Midbrain (tissue), 1 donor: ENCODE measurements at places on chromosomes 2 and 18.

DNA sequence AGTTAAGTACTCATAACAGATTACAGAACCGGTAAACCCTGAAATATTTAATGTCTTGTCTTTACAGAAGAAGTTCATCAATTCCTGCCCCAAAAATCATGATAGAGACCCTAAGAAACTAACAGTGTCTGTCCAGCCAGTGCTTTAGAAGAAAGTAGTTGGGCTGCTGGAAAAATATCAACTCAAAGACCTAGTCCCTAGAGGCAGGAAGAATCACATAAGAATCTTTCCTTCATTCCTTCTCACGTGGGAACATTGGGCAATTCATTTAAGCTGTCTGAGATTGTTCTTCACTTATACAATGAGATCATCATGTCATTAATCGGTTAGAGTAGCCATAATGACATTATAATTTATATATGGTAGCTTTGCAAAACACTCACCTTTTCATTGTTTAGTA lies 156.4 kb downstream of the CCBE1 start:
- no peak for DNase-seq

- DNase-seq = no peak
These were observed 219.4 kb upstream of the SIX3 start for GRCh38 chr2:44722026-44722625.

- no peak for DNase-seq
These were observed 356.7 kb downstream of the TGIF1 start for GRCh38 chr18:3806656-3807055.

GRCh38 chr2:39379643-39380524 lies 57.2 kb downstream of the MAP4K3 start:
- DNase-seq = peak; percentile 83

DNA sequence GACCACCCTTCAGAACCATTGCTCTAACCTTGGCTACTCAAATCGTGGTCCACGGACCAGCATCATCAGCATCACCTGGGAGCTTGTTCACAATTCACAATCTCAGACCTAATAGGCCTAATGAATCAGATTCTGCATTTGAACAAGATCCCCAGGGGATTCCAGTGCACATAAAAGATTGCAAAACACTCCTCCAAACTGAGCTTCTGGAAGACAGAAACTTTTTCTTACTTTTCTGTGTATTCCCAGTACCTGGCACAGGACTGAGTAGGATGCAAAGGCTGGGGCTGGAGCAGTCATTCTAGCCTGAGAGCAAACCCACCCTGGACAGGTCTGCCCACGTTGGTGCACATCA lies 115.1 kb upstream of the COPS8 start:
- no peak for DNase-seq

DNA sequence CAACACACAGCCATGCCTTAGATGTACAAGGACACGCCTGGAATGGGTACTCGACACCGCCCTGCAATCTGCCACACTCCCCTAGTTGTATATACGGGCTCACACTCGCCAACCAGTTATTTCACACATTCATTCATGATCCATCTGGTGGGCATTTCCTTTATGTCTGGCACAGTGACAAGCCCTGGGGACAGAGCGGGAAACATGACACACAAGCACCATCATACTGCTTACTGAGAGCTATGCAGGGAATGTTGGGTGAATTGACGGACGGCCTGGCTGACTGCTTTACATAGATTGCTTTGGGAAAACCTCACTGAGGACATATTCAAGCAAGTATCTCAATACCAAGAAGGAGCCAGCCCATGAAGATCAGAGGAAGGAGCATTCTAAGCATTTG lies 448.0 kb upstream of the SPRED2 start:
- no peak for DNase-seq

DNA sequence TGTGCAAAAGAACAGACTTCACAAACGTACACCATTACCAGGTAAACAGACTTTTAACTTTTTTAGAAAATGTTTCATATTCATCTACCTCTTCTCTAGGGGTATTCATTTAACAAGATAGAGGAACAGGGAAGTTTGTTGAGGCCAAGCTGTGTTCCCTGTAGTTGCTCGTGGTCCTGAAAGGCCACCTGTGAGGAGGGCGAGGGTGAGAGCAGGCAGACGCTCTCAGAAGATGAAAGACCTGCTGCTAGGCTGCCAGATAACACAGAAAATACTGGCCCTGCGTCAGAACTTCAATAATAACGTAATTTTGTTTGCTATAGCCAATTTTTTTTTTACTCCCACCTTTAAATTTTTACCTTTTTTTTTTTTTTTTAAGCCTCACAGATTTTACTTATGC lies 42.0 kb downstream of the SOCS6 start:
- DNase-seq = no peak

- peak; percentile 66 for DNase-seq
These were observed 8.9 kb upstream of the SESTD1 start for GRCh38 chr2:179273461-179273962.

DNA sequence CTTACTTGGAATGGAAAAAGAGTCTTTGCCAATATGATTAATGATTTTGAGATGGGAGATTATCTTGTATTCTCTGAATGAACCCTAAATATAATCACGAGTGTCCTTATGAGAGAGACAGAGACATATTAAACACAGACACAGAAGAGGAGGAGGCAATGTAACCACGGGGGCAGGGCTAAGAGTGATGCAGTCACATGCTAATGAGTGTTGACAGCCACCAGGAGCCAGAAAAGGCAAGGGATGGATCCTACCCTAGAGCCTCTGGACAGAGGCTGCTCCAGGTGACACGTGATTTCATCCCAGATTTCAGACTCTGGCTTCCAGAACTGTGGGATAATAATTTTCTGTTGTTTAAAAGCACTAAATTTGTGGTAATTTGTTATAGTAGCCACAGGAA lies 679.6 kb downstream of the MBD2 start:
- no peak for DNase-seq

GRCh38 chr2:61085883-61086282 lies 20.2 kb downstream of the SANBR start:
- DNase-seq = no peak

DNA sequence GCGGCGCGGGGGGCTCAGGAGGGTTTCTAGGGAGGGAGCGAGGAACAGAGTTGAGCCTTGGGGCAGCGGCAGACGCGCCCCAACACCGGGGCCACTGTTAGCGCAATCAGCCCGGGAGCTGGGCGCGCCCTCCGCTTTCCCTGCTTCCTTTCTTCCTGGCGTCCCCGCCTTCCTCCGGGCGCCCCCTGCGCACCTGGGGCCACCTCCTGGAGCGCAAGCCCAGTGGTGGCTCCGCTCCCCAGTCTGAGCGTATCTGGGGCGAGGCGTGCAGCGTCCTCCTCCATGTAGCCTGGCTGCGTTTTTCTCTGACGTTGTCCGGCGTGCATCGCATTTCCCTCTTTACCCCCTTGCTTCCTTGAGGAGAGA lies 5.2 kb downstream of the PROC start:
- no peak for DNase-seq

GRCh38 chr2:147714582-147714981 lies 130.2 kb upstream of the ACVR2A start:
- no peak for DNase-seq

GRCh38 chr2:217489145-217489960 lies 513.4 kb downstream of the TNS1 start:
- no peak for DNase-seq

- no peak for DNase-seq
These were observed 49.0 kb downstream of the SNED1 start for GRCh38 chr2:241047253-241048010.

- DNase-seq = no peak
These were observed 23.6 kb downstream of the IL1F10 start for GRCh38 chr2:113091231-113091896.

GRCh38 chr2:148932536-148932935 lies 57.5 kb downstream of the KIF5C start:
- no peak for DNase-seq

GRCh38 chr2:43542285-43542933 lies 53.4 kb downstream of the THADA start:
- DNase-seq = peak; percentile 12

- DNase-seq = no peak
These were observed 9.2 kb downstream of the SERPINE2 start for GRCh38 chr2:224029876-224030275.

DNA sequence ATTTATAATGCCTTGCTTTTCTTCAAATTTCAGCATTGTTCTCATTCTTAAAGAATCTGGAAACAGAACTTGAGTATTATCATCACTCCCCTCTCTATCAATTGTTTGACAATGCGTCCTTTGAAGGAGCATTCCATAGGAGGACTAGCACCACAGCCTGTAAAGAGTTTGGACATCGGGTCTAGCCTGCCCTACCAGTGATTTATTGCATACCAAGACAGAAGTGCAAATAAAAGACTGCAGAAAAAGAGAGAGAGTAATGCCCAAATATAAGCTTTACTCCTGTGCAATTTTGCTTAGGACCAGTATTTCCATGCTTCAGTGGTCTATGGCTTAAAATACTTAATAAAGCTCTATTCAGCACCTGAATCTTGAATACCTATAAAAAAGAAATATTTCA lies 55.4 kb upstream of the MAP2 start:
- DNase-seq = no peak

- no peak for DNase-seq
These were observed 988 bp upstream of the KCNE4 start for GRCh38 chr2:223050900-223051504.

- DNase-seq = no peak
These were observed 277.0 kb upstream of the HNRNPA3 start for GRCh38 chr2:176935543-176936102.

GRCh38 chr2:41182961-41183360 lies 731.1 kb upstream of the SLC8A1 start:
- DNase-seq = no peak

DNA sequence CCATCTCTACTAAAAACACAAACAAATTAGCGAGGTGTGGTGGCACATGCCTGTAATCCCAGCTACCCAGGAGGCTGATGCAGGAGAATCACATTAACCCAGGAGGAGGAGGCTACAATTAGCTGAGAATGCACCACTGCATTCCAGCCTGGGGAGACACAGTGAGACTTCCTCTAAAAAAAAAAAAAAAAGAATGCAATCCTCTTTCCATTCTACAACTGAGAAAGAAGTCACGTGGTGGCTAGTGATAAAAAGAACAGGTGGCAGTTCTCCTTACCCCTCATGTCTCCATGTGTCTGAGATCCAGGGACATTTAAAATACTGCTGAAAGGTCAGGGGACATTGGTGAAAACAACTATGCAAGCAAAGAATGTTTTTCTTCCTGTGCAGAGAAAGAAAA lies 24.4 kb upstream of the GPR39 start:
- no peak for DNase-seq

DNA sequence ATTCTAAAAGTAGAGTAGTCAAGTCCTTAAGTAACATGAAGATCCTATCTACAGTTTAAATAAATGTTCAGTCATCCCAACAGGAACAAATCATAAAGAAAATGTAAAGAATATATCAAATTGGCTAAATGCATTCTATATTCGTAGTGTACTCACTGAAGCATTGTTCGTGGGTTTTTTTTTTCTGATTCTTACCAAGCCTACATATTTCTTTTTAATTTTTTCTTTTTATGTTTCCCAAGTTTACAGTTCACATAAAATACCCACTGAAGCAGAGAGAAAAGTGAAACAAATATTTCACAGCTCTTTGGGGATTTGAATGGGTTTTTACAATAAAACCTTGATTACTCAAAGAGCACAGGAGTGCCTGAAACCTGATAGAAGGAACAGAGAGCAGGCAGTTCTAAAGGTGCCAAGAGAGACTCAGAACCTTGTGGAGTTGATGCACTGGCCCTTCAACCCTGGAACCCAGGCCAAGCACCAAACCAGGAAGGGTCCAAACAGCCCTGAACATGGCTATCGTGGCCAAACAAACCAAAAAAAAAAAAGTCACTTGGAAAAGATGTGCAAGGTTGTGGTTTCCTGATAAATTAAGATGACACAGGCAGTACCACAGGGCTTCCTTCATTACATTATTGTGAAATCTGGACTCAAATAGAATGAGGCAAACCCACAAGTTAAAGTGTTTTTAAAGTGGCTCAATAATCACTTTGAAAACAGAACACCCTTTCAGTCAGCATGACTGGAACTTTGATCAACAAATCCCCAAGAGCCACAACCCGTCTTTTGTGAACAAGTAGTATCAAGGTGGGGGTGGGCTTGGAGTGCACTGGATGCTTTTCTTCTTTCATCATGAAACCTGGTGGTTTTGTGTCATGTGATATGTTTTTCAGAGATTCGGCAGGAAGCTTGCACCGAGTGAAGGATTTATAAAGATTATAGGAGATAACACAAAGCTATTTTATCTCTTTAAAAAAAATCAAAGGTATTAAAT lies 245.0 kb upstream of the FN1 start:
- DNase-seq = no peak

GRCh38 chr18:30088238-30089015 lies 954.1 kb downstream of the DSC3 start:
- DNase-seq = no peak

DNA sequence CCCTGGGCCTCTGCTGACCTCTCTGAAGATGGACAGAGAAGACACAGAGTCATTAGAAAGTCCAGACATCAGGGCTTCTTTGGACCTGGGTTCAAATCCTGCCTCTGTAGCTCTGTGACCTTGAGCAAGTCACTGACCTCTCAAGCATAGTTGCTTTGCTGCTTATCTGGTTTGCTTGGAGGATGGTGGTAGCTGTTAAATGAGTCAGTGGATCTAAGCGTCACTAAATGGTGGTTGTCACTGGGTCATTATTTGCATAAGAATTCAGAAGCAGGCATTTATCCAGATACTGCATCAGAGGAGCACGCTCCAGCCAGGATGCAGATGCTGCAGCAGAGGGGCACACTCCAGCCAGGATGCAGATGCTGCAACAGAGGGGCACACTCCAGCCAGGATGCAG lies 229.2 kb downstream of the GLI2 start:
- DNase-seq = no peak

GRCh38 chr18:24860978-24861680 lies 400.7 kb downstream of the HRH4 start:
- no peak for DNase-seq

DNA sequence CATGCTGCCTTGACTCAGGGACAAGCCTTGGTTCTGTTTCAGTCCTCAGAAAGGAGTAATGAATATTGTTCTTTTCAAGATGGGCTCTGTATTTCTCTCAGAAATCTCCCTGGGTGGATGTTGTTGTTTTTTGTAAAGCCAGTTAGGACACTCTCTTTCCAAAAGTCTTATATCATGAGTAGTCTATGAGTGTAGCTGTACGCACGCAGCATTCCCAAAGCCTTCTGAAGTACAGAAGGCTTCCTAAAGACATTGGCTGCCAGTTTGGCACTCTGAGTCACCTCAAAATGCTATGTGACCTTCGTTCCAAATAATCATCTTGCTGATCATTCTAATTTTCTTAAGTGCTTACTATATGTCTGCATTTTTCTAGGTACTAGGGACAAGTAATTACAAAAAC lies 16.7 kb upstream of the GTF2A1L start:
- DNase-seq = no peak

DNA sequence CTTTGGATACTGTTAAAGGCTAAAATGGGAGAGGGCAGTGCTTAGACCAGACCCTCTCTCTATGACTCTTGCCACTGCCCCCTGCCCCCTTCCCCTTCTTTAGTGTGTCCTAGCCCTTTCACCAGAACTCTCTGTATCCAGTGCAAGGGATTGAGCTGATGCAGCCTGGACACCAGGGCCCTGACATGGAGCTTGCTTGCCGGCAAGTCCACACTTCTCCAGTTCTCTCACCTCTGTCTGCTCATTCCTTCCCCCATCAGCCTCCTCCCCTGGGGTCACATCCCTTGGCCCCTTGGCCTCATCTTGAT lies 1.5 kb upstream of the WNT6 start:
- no peak for DNase-seq
